ENCODE measurements at places on chromosomes 12 and 14.

- DNase-seq, result no peak
Measured at GRCh38 chr14:72545411-72546311, 348.2 kb downstream of the DPF3 start.

DNA sequence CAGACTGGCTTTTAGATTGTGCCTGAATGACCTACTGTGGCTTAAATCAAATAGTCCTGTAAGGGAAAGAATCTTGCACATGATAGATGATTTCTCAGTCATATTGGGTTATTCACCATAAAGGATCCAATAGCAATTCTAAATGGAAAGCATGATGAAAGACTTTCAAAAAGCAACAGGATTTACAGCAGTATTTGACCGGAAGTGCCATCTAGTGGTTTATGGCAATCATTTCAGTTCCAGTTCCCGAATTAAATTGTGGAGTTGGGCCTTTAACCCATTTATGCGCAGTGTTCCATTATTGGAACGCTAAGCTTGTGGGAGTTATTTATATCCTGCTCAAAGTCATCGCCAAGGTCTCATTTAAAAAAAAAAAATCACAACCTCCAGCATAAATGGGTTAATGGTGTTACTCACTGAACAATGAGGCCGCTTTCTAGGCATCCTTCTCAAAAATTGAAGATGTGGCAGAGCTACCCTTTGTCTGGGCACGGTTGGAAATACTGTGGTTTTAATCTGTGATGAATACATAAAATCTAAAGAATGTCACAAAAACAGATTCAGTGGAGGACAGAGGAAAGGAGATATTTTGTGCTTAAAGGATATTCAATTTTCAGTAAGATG is 60.8 kb upstream of the REP15 start:
- DNase-seq, result no peak

- DNase-seq, result no peak
Measured at GRCh38 chr12:112761366-112761986, 30.1 kb upstream of the RPH3A start.

DNA sequence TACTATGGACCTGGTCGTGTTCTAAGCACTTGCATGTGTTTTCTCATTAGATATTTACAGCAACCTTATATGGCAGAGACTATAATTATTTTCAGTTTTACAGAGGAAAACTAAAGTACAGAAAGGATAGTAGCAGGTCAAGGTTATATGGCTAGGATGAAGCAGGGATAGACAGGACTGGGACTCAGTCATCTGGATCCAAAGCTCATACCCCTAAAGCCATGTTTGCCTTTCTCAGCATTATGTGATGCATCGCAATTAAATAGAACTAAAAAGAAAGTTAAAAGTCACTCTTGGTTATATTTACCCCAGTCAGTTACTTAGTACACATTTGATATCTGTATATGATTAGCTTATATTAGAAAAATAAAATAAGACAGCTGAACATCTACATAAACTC is 13.3 kb downstream of the LIN7A start:
- no peak for DNase-seq

GRCh38 chr14:65072256-65072655 is 30.1 kb downstream of the MAX start:
- DNase-seq, result no peak

DNA sequence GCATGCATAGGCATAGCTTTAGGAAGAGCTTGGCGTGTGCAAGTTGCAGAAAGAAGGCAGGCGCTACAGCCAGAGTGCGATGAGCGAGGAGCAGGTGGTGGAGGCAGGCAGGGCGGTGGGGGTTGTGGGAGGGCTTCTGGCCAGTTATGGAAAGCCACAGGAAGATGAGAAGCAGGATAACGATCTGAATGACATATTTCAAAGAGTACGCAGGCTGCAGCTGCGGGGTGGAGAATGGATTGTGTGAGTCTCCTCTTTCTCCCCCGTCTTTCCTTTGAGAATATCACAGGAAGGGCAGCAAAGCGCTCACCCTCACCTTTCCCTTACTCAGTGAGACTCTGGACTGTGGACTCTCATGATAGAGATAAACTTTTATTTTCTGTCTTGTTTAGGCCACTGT is 48.7 kb upstream of the PLXNC1 start:
- no peak for DNase-seq

GRCh38 chr12:66920205-66920604 is 241.3 kb upstream of the GRIP1 start:
- no peak for DNase-seq

- no peak for DNase-seq
Measured at GRCh38 chr12:66447643-66448042, 145.3 kb downstream of the HELB start.

GRCh38 chr12:94649349-94650142 is 811 bp downstream of the TMCC3 start:
- DNase-seq, result no peak

- no peak for DNase-seq
Measured at GRCh38 chr12:44285321-44285960, 449.6 kb downstream of the TMEM117 start.

DNA sequence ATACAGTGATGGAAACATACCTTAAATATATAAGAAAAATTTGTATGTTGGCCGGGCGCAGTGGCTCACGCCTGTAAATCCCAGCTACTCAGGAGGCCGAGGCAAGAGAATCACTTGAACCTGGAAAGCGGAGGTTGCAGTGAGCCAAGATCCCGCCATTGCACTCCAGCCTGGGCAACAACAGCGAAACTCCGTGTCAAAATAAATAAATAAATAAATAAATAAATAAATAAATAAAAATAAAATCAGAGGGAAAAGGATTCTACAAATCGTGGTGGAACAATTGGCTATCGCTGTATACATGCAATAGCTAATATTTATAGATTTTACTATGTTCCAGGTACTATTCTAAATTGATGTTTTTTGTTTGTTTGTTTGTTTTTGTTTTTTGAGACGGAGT is 1.7 kb upstream of the ATF7 start:
- DNase-seq, result no peak

DNA sequence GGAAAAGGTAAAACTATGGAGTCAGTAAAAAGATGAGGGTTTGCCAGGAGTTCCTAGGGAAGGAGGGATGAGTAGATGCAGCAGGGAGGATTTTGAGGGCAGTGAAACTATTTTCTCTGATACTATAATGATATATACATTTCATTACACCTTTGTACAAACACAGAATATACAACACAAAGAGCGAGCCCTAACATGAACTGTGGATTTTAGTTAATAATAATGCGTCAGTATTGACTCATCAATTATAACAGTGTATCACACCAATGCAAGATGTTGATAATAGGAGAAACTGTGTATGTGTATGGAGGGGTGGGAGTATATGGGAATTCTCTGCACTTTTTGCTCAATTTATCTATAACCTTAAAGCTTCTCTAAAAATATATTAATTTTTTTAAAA is 404.3 kb upstream of the NOVA1 start:
- no peak for DNase-seq
